ENCODE measurements at places on chromosomes 6 and 20.

GRCh38 chr6:109183109-109183650 is 87.9 kb downstream of the CEP57L1 start:
- DNase-seq, result no peak

GRCh38 chr20:63767456-63767855 is 27.9 kb downstream of the SLC2A4RG start:
- DNase-seq, result no peak

- DNase-seq, result no peak
Observed at GRCh38 chr6:7021301-7021700, 86.5 kb upstream of the RREB1 start.

GRCh38 chr6:154487367-154488247 is 22.9 kb downstream of the CNKSR3 start:
- no peak for DNase-seq

GRCh38 chr6:147970970-147971369 is 371.7 kb upstream of the SASH1 start:
- no peak for DNase-seq

DNA sequence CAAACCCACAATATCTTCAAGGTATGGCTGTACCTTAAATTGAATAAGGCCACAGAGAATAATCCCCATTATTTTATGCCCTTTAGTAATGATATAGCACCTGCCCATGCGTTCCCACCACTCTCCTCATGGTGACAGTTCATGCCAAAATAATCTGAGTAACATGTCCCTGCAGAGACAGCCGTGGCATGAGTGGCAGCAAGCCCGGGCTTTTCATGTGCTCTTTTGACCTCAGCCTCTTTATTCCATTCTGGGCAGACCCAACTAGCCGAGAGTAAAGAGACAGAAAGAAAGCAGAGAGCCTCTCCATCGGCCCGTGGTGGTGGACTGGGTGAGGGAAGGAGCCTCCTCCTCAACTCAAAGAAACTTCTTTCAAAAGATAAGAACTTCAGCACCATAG is 19.9 kb upstream of the POPDC3 start:
- no peak for DNase-seq

DNA sequence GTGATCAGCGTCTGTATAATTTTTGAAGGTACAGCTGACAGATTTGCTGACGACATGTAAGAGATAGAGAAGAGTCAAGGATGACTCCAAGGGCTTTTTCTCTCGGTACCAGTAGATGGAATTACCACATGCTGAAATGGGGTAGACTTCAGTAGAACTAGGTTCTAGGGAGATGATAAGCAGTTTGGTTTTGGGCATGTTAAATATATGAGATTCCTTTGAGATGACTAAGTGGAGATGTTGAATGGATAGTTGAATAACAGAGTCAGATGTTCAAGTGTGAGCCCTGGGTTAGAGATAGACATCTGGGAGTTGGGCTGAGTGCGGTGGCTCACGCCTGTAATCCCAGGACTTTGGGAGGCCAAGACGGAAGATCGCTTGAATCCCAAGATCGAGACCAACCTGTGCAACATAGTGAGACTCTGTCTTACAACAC is 50.0 kb downstream of the PHF20 start:
- no peak for DNase-seq

DNA sequence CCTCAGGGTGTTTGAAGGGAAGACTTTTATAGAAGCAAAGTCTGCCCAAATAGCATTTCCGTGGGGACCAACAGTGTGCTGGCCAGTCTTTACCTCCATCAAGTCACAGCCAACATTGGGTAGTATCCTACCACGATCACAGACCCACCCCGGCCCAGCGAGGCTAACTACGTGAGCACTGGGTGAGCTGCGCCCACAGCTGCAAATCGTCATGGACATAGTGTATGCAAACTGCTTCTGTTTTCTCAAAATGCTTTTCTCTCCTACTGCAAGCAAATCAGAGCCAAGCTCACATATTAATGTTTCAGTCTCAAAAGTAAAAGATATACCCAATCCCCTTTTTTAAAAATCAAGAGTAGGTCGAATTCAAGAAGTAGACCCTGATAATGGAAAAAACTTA is 592.8 kb upstream of the CDH4 start:
- no peak for DNase-seq

- DNase-seq, result no peak
Observed at GRCh38 chr20:14657266-14658005, 320.0 kb upstream of the FLRT3 start.

DNA sequence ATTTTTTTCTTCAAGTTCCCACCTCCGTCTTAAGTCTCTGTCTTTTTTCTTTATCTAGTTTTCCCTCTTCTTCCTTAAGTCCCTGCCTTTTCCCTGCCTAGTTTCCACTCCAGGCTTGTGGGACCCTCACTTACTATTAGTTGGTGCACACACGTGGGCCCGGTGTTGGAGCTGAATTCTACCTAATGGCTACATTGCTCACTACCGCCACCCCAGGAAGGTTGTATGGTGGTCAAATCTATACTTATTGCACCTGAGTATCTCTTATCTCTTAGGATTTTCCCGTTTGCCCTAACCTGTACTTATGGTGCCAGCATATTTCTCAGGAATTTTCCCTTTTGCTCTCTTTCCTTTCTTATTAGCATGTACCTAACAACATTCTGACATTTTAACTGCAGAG is 692.8 kb downstream of the EPM2A start:
- no peak for DNase-seq

DNA sequence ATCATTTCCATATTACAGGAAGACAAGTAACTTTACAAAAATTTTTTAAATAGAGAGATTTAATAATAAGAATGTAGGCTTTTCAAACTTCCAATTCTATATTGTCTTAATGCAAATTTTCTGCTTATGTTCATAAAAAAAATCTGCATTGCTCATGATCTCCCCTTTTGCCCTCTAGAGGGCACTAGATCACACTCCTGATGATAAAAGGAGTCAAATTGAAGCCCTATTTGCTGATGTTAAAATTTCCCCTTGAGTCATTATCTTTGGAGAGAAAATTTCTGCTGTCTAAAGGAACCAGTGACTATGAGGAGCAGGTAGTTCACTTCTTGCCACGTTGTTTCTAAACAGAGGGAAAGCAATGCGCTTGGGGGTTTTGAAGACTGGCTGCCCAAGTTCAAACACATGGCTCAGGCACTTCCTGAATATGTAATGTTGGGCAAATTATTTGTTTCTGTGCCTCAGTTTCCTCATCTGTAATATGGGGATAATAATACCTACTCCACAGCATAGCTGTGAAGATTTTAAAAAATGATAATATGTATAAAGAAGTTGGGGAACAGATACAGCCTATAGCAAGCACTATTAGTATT is 874.2 kb downstream of the TFAP2A start:
- DNase-seq, result no peak

GRCh38 chr6:158762787-158763433 is 56.3 kb downstream of the EZR start:
- no peak for DNase-seq

DNA sequence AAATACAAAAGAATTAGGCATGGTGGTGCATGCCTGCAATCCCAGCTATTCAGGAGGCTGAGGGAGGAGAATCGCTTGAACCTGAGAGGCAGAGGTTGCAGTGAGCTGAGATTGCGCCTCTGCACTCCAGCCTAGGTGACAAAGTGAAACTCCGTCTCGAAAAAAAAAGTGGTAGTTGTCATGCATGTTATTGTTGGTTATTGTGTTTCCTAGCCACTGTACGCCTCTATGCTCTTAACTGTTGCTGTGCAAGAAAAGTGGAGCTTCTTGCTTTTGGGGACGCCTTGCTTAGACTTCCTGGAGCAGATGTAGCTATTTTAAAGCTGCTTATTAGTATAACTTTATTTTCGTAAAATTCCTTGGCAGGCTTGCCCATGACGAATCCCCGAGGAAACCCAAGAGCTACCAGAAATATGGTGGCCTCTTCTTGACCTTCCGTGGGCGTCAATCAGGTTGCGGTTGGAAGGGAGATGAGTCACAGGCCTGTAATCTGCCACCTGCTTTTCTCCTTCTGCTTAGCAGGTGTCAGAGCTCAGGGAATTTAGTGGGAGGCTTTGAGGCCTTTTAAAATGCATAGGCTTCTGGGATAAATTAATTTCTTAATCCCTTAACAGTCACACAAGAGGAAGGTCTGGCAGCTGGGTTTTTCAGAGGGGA is 17.3 kb downstream of the GABRR2 start:
- no peak for DNase-seq

GRCh38 chr20:18943542-18943941 is 130.0 kb downstream of the SCP2D1 start:
- DNase-seq, result no peak

GRCh38 chr6:85125526-85125925 is 324.4 kb upstream of the NT5E start:
- no peak for DNase-seq

- no peak for DNase-seq
Observed at GRCh38 chr6:136783495-136784270, 8.6 kb downstream of the MAP3K5 start.

DNA sequence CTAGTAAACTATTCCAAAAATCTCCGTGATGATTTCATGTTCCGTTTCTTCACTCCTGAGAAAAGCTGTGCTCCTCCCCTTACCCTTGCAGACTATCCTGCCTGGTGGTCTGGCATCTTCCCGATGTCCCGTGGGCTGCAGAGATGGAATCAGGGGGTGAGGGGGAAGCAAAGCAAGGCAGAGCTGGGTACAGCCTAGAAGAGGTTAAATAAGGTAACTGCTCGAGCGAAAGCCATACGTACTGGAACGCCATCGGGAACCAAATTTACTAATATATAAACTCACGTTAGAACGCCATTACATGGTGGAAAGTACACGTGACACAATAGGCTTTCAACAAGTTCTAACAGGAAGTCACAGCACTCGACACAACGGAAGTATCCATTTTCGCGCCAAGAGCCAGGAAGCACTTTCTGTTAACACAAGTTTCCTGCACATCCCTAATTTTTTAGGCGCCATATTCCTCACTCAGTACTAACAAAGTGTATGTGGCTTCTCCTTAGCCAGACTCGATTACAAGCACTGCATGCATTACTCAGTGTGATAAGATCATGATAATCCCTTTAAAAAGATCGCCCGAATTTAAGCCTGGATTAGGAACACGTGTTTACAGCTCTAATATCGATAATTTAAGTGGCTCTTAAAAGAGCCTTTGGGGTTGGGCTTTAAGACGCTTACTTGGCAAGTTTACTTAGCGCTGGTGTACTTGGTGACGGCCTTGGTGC is 101.6 kb upstream of the PRSS16 start:
- peak; percentile 67 for DNase-seq

GRCh38 chr6:21665110-21665391 is 71.5 kb downstream of the SOX4 start:
- no peak for DNase-seq

DNA sequence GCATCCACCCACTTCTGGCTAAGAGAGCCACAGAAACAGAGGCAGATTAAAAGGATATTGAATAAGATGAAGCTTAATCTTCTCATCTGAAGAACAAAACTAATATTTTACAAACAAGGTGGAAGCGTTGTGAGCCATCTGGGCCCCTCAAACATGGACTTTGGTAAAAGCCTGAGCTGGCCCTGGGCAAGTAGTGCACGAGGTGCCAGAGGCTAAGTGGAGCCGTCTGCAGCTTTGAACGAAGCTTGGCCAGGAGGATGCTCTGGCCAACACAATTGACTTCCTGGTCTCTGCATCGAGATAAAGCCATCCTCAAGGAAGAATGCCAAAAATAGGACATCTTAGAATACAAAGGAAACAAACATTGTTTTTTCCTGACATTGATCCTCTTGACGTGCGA is 53.2 kb upstream of the PLEKHG1 start:
- no peak for DNase-seq

DNA sequence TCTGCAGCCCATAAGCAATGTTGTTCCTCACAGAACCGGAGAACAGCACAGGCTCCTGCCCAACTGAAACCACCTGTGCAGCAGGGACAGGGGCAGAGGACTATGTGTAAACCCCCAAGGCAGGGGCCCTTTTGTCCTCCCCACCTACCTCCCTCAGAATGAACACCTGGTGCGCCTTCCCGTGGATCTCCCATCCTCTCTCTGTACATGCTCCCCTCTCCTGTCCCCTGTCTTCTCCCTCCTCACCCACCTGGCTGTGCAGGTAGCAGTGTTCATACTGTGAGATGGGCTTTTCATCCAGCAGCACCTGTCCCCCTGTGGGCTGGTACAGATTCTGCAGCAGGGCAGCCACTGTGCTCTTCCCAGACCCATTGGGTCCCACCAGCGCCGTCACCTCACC is 8.5 kb downstream of the TAP2 start:
- no peak for DNase-seq

GRCh38 chr6:113340371-113340770 is 516.8 kb upstream of the MARCKS start:
- no peak for DNase-seq
